Dermis blood vessel endothelial cell (primary cell): ENCODE measurements at places on chromosomes 6 and 20. TPM values are rescaled to one million over a fixed set of nuclear protein-coding genes. Genes with fewer than 3 reads are reported as not detected.

Gene VNN1
- total RNA-seq = not detected in 2 replicates

Gene LRRC1
- 60.1 and 68.8 TPM in 2 replicates for total RNA-seq

Gene SMAP1
- total RNA-seq = 16.3 and 25.8 TPM in 2 replicates

Gene TSBP1
- total RNA-seq = not detected in 2 replicates

Gene GRM1
- total RNA-seq = 0.05 TPM in 1 of 2 replicates, not detected in the other

Gene CNBD2
- 2.8 and 5.3 TPM in 2 replicates for total RNA-seq

Gene COL9A3
- 1.3 and 1.9 TPM in 2 replicates for total RNA-seq

Gene TRIM10
- total RNA-seq = not detected in 2 replicates

Gene HSPA1L
- 0.51 and 0.85 TPM in 2 replicates for total RNA-seq

Gene FAM83C
- not detected in 2 replicates for total RNA-seq

Gene ZSCAN16
- 13.5 and 19.1 TPM in 2 replicates for total RNA-seq

Gene MTCH1
- total RNA-seq = 290 and 303 TPM in 2 replicates

Gene PDYN
- not detected in 2 replicates for total RNA-seq

Gene ME1
- 7.8 and 25.3 TPM in 2 replicates for total RNA-seq

DNA sequence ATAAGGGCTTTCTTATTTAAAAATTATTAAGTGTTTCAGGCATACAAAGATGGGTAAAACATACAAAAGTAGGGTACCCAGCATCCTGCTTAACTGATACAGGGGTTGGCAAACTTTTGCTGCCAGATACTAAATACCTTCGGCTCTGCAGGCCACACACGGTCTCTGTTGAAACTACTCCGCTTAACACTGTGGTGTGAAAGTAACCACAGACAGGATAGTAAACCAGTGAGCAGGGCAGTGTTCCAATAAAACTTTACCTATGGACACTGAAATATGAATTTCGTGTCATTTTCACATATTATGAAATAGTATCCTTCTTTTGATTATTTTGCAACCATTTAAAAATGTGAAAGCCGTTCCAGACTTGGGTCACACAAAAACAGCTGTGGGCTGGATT lies 92.4 kb downstream of the EYA2 start:
- no peak for DNase-seq

DNA sequence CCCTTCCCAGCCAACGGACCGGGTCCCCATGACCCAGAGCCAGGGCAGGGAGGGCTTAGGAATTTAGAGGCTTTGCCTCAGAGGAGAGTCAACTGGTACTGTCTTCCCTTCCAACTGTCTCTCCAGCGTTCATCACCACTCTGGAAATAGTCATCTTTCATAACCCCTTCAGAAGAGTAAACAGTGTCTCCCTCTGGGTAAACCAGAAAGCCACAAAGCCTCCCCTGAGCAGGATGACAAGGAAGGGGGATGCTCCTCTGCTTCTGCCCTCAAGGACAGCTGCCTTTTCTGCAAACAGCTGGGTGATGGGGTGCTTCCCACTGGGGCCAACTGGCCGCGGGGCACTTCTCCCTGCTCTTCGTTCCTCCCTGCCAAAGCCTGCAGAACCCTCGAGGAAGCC lies 90.1 kb downstream of the PSMG4 start:
- no peak for DNase-seq

DNA sequence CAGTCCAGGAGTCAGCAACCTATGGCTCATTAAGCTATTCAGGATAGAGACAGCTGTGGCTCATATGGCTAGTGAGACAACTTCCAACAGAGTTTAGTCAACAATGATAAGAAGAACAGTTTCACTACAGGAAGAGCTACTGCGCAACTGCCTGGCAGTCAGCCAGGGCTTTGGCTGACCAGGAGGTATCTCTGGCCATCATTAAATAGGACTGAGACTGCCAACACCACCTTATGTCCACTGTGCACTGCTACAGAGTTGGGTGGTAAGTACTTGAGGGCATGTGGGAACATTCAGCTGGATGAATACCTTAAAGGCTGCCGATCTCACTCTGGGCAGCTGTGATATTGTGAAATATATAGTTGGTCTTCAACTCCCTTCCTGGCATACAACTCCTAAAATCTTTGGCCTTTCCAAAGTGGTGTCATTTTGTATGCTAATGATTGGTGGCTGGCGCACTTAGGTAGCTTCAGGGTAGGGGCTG lies 52.2 kb upstream of the FAM83C start:
- peak; percentile 83 for DNase-seq

GRCh38 chr6:127586372-127586771 lies 9.4 kb downstream of the C6orf58 start:
- no peak for DNase-seq

GRCh38 chr6:996271-996852 lies 303.4 kb upstream of the EXOC2 start:
- DNase-seq = no peak

GRCh38 chr6:138914701-138915100 lies 73.4 kb downstream of the REPS1 start:
- DNase-seq = no peak

- no peak for DNase-seq
These were observed 191.3 kb upstream of the MYLIP start for GRCh38 chr6:15937602-15938001.

DNA sequence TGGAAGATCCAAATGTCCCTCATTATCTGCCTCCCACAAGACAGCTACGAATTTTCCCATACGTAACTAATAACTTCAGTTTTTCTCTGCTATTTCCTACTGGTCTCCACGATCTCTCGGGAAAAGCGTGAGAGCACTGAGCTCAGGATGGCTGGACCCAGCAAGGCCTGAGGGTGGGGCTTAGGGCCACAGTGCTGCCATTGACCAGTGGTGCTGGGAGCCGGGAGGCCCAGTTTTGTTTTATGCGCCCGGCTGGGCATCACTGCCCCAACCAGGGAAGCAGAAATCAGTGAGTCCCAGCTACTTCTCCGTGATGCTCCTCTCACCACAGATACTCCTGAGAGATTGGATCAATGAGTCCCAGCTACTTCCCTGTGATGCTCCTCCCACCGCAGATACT lies 238.4 kb downstream of the LY86 start:
- no peak for DNase-seq

- no peak for DNase-seq
These were observed 34.0 kb upstream of the FAM83C start for GRCh38 chr20:35326021-35326739.
